Right ventricle myocardium inferior (tissue), 1 donor: ENCODE measurements at places on chromosomes 12 and 14. TPM values are rescaled to one million over a fixed set of nuclear protein-coding genes. Genes with fewer than 3 reads are reported as not detected.

The CLEC6A gene
- total RNA-seq = not detected

The LIN7A gene
- 13.7 TPM for total RNA-seq

The WNT1 gene
- total RNA-seq = not detected

The HHIPL1 gene
- total RNA-seq = 1.5 TPM

The KRT84 gene
- total RNA-seq = not detected

The KCNA5 gene
- total RNA-seq = 2.1 TPM

The KLHL33 gene
- 0.62 TPM for total RNA-seq
